ENCODE measurements at places on chromosomes 16 and 17.

DNA sequence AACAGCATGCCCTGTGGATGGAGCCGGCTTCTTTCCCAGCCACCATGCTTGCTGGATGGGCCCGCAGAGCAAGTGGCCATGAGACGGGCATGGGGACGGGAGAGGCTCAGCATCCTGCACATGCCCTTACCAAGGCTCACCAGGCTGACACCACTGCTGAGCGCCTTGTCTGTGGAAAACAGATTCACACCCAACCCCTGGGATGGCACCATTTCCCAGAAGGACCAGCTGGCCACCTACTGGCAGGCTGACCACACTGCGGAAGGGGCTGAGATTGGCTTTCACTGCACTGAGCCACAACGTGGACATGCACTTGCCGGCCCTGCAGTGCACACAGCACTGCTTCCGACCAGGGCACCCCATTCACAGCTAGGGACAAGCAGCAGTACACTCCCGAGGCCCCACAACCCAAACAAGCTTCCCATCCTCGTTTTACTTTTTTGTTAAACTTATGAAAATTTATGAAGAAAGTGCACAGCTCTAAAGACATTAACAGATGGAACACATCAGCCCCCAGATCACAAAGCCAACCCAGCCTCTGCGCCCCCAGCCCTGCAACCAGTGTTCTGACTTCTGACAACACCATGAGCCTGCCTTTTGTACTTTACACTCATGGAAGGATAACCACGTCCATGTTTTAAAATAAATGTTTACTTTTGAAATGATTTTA, 13.9 kb upstream of the KRTAP17-1 start:
- no peaks in the 10 kb centered on the region for H3K36me3 ChIP-seq
- H3K4me3 ChIP-seq: no peak overlapping the region
- peak; percentile 49 for DNase-seq
- H3K27me3 ChIP-seq: no peaks in the 10 kb centered on the region

GRCh38 chr16:79272141-79272577, 328.4 kb downstream of the MAF start:
- peaks cover 63% of the 10 kb centered on the region for H3K4me1 ChIP-seq
- no peaks in the 10 kb centered on the region for H3K36me3 ChIP-seq
- peak; percentile 87 for DNase-seq

DNA sequence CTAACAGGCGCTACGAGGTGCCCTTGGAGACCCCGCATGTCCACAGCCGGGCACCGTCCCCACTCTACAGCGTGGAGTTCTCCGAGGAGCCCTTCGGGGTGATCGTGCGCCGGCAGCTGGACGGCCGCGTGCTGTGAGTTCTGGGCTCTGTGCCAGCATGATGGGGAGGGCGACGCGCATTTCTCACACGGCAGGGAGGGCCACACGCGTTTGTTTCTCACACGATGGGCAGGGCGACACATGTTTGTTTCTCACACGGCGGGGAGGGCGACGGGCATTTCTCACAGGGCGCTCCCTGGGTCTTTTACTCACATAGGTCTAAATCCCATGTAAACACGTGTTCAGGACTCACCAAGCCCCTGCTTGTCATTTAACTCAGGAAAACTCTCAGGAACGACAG, 4.4 kb downstream of the GAA start:
- H3K4me1 ChIP-seq: peaks cover 15% of the 10 kb centered on the region
- no peak overlapping the region for H3K4me3 ChIP-seq
- H3K27ac ChIP-seq: no peak overlapping the region
- no peaks in the 10 kb centered on the region for H3K27me3 ChIP-seq
- DNase-seq: no peak

GRCh38 chr17:41518031-41518430, 659 bp downstream of the KRT15 start:
- no peaks in the 10 kb centered on the region for H3K36me3 ChIP-seq
- no peaks in the 10 kb centered on the region for H3K27me3 ChIP-seq
- H3K4me3 ChIP-seq: no peak overlapping the region
- no peak overlapping the region for H3K27ac ChIP-seq
- DNase-seq: no peak

Data from activated CD8-positive, alpha-beta T cell treated with anti-CD3 and anti-CD28 coated beads for 36 hours (primary cell).